ENCODE measurements at places on chromosomes 4 and X.

- DNase-seq: no peak
Observed at GRCh38 chr4:2303121-2303685, 41.3 kb upstream of the MXD4 start.

DNA sequence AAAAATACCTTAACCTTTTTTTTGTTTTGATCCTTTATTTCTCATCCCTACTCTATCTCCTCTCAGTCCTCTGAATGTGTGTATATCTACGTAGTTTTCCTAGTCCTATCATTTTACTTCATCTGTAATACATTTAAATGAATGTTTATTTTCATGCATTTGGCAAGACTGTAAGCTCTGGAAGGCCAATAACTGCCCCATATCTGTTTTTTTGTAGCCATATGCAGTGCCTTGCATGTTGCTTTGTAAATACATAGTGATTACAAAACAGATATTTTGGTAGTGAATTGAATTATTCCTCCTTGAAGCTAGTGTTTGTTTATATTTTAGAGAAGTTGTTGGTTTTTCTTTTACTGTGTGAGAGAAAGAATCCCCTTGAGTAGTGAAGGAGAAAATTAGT lies 450.2 kb downstream of the PCDH18 start:
- DNase-seq: no peak

- no peak for DNase-seq
Observed at GRCh38 chr4:174260099-174260498, 23.4 kb downstream of the FBXO8 start.

DNA sequence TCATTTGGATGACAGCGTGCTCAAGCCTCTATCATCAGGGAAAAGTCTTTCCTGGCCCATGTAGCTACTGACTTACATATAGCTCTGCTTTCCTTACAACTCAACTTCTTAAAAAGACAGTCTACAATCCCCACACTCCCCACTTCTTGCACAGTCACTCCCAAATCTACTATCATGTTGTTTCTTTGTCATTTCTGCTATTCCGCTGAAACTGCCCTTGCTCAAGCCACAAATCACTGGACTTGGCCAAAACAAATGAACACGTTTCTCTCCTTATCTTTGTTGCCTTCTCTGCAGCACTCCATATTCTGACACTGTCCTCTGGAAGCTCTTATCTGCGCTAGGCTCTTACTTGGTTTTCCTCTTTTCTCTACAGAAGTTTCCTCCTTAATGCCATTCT lies 28.2 kb downstream of the GPRIN3 start:
- no peak for DNase-seq

GRCh38 chrX:139388254-139388653 lies 142.3 kb upstream of the F9 start:
- no peak for DNase-seq

Data from gastrocnemius medialis (tissue), 4 donors.